ENCODE measurements at places on chromosomes 4 and X. TPM values are rescaled to one million over a fixed set of nuclear protein-coding genes. Genes with fewer than 3 reads are reported as not detected.

DNA sequence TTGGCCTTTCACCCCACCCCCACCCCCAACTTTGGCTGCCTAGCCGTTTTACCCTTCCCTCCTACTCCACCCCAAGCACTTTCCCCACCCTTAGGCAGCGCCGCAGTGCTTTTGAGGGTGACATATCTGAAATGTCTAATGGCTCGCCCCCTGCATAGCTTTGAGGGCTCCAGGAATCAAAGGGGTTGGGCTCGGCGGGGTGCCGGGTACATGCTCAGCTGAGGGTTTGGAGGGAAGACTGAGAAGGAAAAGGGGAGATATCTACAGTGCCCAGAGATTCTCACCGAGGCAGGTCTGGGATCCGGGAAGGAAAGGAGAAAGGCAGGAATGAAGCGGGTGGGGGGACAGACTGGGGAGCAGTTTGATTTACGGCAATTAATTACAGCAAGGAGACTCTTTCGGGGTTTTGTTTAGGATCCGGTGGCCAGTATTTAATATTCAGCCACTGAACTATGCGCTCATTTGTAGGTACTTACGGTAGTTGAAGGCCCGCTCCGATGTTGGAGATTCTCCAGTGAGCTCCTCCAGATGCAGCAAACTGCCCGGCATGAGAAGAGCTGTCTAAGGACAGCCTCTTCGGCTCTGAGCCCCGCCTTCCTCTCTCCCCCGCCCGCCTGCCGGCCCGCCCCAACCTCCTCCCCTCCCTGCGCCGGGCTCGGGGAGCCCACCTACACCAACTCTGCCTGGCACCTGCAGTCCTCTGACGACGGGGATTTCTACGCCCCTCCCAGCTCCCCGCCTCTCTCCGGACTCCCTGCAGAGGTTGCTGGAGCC, at the start of gene IGSF1:
TSS of gene IGSF1 (minus strand) at position 569 of the 774 bp plus-strand sequence. CDS start 2,632 bp downstream, outside the sequence.
- DNase-seq = peak; percentile 33

- DNase-seq = no peak
These were observed 1606.4 kb upstream of the TENM3 start for GRCh38 chr4:180636696-180637404.

DNA sequence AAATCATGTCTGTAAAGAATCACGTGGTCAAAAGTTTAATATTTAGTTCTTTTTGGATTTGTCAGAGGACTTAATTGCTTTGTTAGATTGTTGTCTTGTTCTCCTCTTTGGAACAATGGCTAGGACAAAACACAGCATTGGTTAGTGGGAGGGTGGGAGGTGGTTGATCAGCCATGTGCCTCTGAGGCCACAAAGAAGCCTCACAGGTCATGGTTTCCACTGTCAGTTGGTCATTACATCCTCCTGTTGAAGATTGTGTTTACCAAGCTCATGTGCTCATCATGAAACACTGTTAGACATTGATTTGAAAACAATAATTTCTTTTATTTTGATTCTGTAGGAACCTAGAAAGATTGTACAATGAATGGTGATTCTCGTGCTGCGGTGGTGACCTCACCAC, 31.9 kb downstream of the ADD1 start:
- DNase-seq = no peak

SNCA gene
- total RNA-seq = 6.3 TPM

GRCh38 chrX:275476-275966, 5.7 kb upstream of the PLCXD1 start:
- DNase-seq = no peak

NUDT10 gene
- not detected for total RNA-seq

DNA sequence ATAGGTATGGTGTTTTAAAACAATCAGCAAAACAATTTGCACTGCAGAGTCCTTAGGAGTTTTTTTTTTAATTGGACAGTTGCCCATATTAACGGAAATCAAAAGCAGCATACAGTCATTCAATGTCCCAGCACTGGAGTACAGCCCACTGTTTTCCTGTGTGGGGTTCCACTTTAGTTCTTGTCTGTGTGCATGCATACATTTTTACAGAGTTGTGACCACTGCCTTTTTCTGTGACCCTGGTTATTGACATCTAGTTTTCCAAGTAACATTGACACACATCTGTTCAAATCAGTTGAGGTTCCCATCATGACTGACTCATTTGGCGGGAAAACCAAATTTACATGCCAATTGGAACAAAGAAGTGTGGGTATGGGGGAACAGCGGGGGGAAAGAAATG, 83.3 kb downstream of the HPRT1 start:
- DNase-seq = no peak

GRCh38 chrX:100449696-100450608, 39.9 kb upstream of the PCDH19 start:
- peak; percentile 5 for DNase-seq

- DNase-seq = no peak
These were observed 333.9 kb upstream of the FSTL5 start for GRCh38 chr4:162497564-162498167.

DNA sequence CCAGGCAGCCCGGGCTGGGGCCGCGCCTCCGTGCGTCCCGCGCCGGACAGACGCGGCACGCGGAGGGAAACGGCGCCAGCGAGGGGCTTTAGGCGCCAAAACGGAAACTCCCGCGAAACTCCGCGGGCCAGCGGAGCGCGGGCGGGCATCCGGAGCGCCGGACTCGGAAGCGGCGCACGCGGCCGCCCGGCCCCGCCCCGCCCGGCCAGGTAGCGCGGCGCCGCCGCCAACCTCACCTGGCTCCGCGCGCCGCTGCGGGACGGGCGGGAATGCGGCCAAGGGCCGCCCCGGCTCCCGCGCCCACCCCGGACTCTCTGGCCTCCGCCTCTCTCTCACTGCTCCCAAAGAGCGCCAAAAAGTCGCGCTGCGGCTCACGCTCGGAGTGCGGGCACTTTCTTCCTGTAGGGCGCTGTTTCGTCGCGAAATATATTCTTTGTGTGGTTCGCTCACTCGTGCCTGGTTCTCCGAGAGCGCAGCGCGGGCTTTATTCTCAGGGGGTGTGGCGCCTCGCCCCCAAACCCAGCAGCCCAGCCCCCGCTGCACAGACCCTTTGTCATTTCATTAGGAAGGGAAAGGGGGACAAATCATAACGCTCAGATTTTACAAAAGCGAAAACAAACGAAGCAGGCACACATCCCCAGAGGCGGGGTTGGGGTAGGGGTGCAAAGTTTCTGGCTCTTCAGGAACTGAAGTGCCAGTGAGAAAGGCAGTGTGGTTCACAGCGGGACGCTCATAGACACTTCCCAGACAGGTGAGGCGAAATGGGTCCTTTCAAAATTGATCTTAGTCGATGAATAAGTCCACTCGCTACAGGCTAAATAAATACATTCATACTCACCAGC, 961 bp upstream of the MBNL3 start:
- peak; percentile 30 for DNase-seq

- DNase-seq = no peak
These were observed 41.0 kb upstream of the GATB start for GRCh38 chr4:151801547-151802516.

- DNase-seq = no peak
These were observed 53.7 kb downstream of the GPM6A start for GRCh38 chr4:175758050-175759024.

DNA sequence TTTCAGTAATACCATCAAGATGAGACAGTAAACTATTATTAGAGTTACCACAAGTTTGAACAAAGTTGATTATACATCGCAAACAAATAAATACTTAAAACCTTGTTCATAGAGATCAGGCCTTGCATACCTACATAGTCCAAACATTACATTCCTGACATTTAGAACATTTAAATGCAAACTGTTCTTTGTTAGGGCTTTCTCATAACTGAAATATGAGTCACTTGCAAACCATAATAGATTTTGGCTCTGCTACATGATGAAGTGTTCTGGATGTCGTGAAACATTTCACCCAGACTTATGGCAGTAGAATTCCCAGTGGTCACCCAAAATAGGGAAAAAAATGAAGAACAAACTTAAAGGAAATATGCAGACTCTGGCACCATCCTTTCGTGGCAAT, 75.0 kb downstream of the FAT4 start:
- no peak for DNase-seq

GRCh38 chr4:519203-519651, 20.2 kb downstream of the PIGG start:
- peak; percentile 60 for DNase-seq

DNA sequence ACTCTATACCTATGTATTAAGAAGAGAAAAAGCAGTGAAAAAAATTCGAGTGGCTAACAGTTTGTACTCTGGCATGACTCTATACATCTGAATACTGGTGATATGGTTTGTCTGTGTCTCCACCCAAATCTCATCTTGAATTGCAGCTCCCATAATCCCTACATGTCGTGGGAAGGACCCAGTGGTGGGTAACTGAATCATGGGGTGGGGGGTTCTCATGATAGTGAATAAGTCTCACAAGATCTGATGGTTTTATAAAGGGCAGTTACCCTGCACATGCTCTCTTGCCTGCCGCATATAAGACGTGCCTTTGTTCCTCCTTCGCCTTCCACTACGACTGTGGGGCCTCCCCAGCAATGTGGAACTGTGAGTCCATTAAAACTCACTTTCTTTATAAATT, 70.4 kb downstream of the LRBA start:
- no peak for DNase-seq

SH3RF1 gene
- 33.5 TPM for total RNA-seq

NRK gene
- 0.10 TPM for total RNA-seq

GRCh38 chrX:85903692-85904471, 143.5 kb downstream of the CHM start:
- DNase-seq = no peak

SRPX gene
- 46.4 TPM for total RNA-seq

- DNase-seq = no peak
These were observed 62.7 kb downstream of the SLC9A6 start for GRCh38 chrX:136047969-136048368.

GRCh38 chr4:94516067-94516466, 64.3 kb downstream of the PDLIM5 start:
- DNase-seq = no peak

- DNase-seq = no peak
These were observed 19.1 kb upstream of the CXCL6 start for GRCh38 chr4:73817341-73817740.

GRCh38 chrX:68438575-68438974, 5.3 kb upstream of the OPHN1 start:
- peak; percentile 60 for DNase-seq

CSAG2 gene
- total RNA-seq = not detected

DNA sequence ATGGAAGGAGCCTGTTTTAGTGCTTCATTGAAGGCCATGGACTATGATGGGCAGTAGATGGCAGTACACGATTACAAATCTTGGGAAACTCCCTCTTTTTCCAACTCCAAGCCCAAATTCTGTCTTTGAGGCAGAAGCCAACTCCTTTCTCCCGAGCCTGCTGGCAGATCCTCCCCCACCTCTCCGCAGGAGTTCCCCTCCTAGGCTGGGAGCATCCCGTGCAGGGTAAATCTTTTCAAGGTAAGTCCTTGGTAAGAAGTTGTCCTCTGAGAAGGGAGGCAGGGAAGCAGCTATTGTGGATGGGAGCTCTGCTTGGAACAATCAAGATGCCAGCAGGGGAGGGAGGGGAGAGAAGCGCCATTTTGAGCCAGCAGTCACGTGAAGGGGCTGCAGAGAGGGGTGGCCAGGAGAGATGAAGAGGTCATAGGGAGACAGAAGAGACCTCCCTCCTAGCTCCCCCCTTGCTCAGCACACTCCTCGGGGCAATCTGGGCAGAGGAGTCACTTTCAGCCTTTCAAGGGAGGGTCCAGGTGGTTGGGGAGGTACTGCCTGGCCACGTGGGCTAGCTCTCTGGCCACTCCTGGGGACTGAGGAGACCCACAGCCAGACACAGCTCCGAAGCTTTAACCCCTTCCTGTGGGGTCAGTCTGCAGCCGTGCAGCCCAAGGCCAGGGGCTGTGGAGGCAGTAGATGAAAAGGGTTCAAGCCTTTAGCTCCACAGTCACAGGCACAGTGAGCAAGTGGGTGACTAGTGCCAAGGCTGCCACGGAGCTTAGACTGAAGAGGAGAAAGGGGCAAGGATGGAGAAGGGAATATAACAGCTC, 9.6 kb downstream of the CC2D2A start:
- DNase-seq = peak; percentile 13

DNA sequence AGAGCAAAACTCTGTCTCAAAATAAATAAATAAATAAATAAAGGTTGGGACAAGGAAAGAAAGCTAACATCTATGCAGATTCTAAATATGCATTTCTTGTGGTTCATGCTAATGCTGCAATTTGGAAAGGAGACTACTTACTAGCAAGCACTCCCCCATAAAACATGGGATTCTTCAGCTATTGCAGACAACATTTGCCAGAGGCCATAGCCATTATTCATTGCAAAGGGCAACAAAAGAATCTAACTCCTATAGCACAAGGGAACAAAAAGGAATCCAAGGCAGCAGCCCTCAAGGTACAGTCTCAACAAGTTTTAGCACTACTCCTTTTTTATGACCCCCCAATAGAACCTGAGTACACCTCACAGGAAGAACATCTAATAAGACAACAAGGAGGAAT, 8.0 kb upstream of the HERC5 start:
- no peak for DNase-seq

DNA sequence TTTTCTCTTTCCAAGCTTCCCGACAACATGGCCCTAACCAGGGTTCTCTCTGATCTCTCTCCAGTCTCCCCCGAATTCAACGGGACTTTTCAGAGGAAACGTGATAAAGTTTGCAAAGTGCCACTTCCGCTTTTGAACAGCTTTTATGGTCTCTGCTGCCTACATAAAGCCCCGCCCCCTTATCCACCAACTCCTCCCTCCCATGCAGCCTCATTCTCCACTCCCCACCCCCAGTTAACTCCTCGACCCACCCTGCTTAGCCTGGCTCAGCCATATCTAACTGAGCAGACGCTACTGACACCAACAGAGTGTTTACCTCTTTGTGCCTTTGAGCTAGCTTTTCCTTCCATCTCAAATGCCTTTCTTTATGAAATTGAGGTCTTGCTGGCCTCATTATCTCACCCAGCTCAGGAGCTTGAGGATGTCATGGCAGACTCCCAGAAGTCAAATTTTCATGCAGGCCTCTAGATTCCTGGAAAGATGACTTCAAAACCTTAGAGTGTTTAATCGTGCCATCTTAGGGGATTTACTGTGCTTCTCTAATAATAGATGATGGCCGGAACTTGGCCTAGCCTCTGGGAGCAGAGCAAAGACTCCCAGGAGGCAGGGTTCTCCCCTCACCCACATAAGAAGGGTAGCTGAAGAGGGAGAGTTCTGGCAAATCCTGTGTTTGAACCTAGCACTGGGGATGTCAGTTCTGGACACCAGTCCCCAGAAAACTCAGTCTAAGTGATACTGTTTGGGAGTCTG, 606.0 kb downstream of the BCOR start:
- no peak for DNase-seq

DNA sequence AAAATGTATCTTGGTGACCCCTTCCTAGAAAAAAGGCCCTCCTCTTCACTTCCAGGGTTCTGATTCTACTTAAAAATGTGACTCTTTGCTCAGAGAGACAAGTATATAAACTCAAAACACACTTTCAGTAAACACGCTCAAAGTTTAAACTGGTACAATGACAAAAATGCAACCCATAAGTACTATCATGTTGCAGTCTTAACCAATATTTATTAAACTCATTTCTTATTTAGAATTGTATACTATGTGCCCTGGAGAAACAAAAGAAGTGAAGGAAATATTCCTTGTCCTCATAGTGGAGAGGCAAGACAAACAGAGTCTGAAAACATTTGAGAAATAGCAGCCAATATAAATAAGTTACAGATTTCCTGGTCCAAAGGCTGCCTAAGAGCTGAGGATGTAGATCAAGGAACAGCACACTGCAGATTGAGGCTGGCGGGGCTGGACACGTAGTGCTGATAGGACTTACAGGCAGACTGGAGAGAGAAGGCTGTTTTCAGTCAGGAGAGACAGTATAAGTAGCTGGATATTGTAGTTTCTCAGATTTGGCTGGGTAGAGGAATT, 39.1 kb upstream of the ANXA3 start:
- DNase-seq = peak; percentile 41

GRCh38 chr4:1808396-1808795, 15.3 kb downstream of the FGFR3 start:
- DNase-seq = no peak

AKAP14 gene
- not detected for total RNA-seq
